ENCODE measurements at places on chromosomes 7 and 10. TPM values are rescaled to one million over a fixed set of nuclear protein-coding genes. Genes with fewer than 3 reads are reported as not detected.

The PNLIPRP1 gene
- not detected for total RNA-seq

The ANKRD61 gene
- total RNA-seq, result 0.22 TPM

DNA sequence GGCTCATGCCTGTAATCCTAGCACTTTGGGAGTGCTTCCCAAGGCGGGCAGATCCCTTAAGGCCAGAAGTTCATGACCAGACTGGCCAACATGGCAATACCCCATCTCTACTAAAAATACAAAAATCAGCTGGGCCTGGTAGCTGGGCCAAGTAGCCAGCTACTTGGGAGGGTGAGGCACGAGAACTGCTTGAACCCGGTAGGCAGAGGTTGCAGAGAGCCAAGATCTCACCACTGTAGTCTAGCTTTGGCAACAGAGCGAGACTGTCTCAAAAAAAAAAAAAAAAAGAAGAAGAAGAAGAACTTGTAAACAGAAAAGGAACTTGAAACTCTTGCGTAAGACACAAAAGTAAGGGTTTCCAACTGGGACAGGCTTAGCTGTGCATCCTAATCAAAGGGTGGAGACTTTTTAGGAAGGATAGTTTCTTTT lies 5.6 kb upstream of the IFIT2 start:
- no peaks in the 10 kb centered on the region for H3K36me3 ChIP-seq
- no peak overlapping the region for H3K4me3 ChIP-seq
- no peaks in the 10 kb centered on the region for H3K27me3 ChIP-seq
- H3K27ac ChIP-seq, result no peak overlapping the region

GRCh38 chr7:63080831-63081230 lies 917.8 kb upstream of the ZNF722 start:
- no peak overlapping the region for H3K4me3 ChIP-seq
- H3K27ac ChIP-seq, result no peak overlapping the region
- no peak for DNase-seq
- H3K27me3 ChIP-seq, result no peaks in the 10 kb centered on the region
- no peaks in the 10 kb centered on the region for H3K36me3 ChIP-seq

GRCh38 chr10:57979956-57980355 lies 287.7 kb downstream of the IPMK start:
- H3K4me1 ChIP-seq, result no peaks in the 10 kb centered on the region
- H3K27me3 ChIP-seq, result no peaks in the 10 kb centered on the region
- no peak for DNase-seq
- no peak overlapping the region for H3K4me3 ChIP-seq

DNA sequence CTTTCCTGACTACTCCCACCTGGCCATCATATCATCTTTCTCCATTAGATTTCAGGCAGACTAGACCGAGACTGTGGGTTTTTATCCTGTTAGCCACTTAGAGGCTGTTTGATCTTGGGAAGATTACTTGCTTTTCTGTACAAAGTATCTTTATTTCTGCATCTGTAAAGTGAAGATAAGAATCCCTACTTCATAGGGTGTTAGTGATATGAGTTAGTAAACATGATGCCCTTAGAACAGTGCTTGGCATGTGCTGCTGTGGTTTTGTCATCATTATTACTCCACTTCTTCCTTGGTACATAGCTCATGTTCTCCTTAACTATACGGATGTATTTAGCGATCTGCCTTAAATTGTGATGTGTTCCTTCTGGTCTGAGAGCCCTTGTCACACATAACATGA lies 165.2 kb downstream of the AUTS2 start:
- H3K27me3 ChIP-seq, result no peaks in the 10 kb centered on the region
- peaks cover 8% of the 10 kb centered on the region for H3K4me1 ChIP-seq
- H3K36me3 ChIP-seq, result no peaks in the 10 kb centered on the region
- no peak for DNase-seq
- H3K4me3 ChIP-seq, result no peak overlapping the region

Data from Karpas-422 (cell line).